C1 segment of cervical spinal cord (tissue), 14 donors: ENCODE measurements at places on chromosomes 3 and 15.

GRCh38 chr3:106130384-106131198 is 261.8 kb upstream of the CBLB start:
- no peak for DNase-seq

GRCh38 chr15:41367418-41367817 is 34.7 kb downstream of the NUSAP1 start:
- no peak for DNase-seq

DNA sequence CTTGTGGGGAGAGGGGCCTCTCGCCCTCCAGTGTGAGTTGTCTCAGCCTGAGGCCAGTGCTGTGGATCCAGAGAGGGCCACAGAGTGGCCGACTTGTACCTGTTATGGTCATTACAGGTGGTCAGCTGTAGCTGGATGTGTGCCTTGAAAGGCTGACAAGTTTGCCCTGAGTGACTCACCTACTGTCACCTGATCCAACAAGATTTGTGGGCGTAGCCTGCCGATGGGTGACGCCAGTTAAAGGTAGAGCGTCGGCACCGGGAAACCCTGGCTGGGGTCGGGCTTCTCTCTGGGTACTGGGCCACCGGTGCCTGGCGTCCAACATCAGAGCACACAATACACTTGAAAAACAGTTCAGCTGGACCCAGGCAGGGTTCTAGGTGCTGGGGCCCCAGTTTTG is 2.8 kb upstream of the ISG20 start:
- DNase-seq, result no peak

DNA sequence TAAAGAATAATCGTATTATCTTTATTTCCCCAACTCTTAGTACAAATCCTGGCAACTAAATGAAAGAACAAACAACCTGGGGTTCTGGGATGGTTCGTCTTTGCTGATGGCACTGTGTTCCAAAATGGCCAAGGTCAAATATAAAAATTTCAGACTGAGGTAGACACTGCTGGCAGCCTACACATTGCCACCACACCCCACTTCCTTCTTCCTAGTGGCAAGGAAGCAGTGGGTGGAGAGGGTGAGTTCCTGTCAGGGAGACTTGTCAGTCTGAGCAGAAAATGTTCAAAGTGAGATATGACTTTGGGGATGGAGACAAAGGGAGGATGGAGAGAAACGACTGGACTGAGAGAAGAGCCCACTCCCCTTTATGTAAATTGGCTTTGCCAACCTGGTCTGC is 69.6 kb downstream of the LMCD1 start:
- DNase-seq, result no peak

DNA sequence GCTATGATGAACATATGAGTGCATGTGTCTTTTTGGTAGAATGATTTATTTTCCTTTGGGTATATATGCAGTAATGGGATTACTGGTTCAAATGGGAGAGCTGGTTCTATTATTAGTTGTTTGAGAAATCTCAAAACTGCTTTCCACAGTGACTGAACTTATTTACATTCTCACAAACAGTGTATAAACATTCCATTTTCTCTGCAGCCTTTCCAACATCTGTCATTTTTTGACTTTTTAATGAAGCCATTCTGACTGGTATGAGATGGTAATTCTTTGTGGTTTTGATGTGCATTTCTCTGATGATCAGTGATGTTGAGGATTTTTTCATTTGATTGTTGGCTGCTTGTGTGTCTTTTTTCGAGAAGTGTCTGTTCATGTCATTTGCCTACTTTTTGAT is 1124.2 kb downstream of the NAALADL2 start:
- DNase-seq, result no peak

- no peak for DNase-seq
Measured at GRCh38 chr3:141735770-141736465, 2.2 kb upstream of the RNF7 start.

GRCh38 chr15:101431748-101432147 is 57.8 kb downstream of the PCSK6 start:
- DNase-seq, result no peak

GRCh38 chr15:59380902-59381610 is 8.4 kb upstream of the MYO1E start:
- no peak for DNase-seq

DNA sequence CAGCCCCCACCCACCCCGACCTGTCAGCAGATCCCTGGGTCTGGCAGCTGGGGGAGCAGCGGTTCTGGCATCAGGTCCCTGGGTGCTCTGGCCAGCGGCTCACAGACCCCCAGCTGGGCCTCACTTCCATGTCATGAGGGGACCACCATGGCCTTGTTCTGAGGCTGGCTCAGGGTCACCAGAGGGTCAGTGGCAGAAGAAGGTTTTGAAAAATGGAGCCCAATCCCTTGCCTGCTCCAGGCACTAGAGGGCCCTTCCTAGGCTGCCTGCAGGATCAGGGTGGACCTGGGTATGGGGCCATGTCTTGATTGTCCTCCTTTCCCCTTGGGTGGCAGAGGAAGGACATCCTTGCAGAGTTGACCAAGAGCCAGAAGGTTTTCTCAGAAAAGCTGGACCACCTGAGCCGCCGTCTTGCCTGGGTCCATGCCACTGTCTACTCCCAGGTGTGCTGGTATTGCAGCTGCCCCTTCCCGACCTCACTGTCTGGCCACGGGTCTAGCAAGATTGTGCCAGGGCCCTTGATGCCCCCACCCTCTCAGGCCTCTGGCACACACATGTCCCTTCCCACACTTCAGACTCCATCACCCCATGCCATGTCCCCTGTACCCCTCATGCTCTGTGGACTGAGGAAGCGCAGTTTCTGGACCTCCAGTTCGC is 12.9 kb downstream of the AMIGO3 start:
- no peak for DNase-seq

DNA sequence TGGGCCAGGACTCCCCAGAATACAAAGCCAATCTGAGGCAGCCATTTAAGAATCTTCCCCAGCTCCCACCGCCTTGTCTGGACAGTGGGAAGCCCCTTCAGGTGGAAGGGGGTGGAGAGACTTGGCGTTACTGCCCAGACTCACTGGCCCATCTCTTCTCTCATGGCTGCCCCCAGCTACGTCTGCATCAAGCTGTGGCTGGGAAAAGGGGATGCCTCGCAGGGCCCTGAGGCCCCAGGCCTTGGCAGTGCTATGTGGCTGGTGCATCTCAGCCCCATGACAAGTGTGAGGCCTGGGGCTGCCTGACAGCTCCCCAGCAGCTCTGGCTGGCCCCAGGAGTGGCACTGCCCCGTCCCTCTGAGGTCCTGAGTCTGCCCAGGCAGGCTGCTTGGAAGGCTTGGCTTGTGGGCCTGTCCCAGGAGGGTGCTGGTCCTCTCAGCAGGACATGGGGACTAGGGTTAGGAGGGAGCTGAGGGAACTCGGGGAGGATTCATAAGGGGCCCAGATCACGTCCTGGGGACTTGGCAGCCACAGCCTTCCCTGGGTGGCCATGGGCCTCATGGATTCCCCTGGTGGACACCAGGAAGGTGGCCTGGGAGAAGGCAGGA is 20.2 kb upstream of the SLC41A3 start:
- no peak for DNase-seq

DNA sequence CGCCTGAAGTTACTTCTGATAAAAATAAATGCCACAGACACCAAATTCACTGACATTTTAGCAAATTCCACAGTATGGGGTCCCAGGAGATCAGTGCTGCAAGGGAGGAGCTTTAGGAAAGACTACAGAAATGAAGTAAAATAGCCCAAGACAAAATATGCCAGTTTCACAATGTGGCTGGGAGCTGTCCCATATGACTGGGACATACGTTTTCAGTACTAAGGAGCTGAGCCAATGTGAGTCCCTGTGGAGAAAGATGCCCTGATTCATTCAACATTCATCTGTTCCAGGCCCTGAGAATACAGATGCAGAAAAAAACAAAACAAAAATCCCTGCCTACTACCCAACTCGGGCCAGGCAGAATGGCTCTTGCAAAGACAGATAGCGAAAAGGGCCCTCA is 63.4 kb upstream of the FAM174B start:
- DNase-seq, result no peak

DNA sequence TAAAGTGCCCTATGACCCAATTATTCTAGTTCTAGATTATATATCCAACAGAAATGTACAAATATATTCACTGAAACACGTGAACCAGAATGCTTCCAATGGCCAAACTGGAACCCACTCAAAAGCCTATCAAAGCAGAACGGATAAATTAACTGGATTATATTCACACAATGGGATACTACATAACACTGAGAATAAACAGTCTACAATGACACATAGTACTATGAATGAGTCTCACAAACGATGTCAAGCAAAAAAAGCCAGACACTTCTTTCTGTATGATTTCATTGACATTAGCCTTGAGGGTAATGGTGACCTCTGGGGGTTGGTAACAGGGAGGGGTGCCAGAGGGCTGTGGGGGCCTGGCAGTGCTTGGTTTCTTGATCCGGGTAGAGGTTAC is 50.9 kb upstream of the HACD2 start:
- DNase-seq, result no peak
